ENCODE measurements at places on chromosomes 5 and 9. TPM values are rescaled to one million over a fixed set of nuclear protein-coding genes. Genes with fewer than 3 reads are reported as not detected.

GRCh38 chr5:5141625-5142525 lies 1.7 kb downstream of the ADAMTS16 start:
- DNase-seq = peak; percentile 79

- no peak for DNase-seq
Observed at GRCh38 chr5:145450286-145450885, 384.8 kb downstream of the PRELID2 start.

DNA sequence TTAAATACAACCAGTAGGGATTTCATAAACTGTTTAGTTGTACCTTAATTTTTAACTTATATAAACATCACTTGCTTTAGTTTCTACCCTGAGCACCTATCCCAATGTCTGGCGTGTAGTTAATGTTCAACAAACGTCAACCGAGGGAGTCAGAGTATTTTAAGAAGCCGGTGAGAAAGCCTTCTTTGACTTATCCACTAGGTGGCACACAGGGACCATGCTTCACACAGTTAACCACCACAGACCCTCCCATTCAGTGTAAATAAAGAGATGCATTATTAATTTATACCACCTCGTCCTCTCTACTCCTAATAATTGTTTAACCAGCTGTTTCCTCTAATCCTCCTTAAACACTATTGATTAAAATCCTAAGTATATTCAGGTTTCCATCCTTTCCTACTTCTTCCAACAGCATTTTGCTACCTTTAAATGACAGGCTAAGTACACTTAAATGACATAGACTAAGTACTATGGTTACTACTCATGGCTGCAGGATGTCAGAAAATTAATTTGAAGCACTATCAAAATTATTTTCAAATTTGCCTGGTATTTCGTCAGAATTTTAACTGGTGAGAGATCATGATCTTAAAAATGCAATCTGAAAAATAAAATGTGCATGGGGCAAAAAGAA lies 2.3 kb downstream of the HAPLN1 start:
- DNase-seq = peak; percentile 58

DNA sequence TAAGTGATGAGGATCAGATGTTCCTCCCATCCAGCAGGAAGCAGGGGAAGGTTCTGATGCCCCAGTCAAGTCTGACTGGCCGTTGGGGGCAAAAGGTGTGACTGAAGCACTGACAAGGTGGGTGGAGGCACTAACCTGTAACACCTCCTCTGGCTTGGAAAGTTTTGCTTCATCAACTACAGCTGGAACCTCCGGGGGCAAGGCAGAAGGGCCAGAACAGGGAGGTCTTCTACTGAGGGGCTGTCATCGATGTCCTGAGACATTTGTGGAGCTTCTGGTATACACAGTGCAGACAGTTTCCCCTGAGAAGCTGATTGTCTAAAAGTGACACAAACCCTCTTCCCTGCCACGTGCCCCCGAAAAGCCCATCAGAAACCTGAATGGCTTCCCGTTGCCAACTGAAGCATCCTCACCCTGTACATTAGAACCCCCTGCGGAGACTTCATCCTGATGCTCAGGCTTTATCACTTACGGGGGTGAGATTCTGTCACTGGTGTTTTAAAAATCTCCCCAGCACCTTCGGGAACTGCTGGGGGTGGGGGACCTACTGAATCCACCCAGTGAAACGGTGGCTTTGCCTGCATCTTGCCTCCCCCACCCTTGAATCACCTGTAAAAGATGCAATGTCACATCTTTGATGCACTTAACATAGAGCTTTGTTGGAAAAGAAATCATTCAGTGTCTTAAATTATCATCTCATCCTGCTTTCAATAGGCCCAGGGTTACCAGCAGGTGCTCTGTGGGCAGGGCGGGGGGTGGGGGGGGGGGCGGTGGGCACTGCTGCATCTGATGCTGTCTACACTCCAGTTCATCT lies 24.6 kb downstream of the TRAF1 start:
- DNase-seq = no peak

DNA sequence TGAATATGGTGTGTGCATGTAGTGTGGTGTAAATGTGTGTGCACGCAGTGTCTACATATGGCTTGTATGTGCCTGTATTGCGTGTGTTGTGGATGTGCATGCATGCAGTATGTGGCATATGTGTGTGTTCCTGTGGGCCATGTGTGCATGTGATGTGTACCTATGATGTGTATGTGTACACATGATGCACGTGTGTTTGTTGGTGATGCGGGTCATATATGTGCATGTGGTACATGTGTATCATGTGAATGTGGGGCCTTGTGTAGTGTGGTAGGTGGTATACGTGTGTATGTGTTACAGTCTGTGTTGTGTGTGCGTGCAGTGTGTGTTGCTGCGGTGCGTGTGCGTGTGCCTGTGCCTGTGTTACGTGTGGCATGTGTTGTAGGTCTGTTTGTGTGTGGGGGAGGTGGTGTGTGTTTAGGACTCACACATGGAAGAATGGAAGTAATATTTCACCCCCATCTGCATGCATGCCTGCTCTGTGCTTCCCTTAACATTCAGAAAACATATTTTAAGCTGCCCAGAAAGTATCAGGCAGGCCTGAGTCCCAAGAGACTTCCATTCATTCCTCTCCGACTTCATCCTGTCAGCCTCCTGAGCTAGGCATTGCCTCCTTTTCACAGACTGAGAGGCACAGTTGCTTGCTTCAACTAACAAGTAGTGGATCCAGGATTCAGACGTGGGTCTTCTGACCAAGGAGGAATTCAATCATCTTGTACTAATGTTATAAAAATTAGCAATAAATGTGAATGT lies 55.4 kb upstream of the RUFY1 start:
- no peak for DNase-seq

DNA sequence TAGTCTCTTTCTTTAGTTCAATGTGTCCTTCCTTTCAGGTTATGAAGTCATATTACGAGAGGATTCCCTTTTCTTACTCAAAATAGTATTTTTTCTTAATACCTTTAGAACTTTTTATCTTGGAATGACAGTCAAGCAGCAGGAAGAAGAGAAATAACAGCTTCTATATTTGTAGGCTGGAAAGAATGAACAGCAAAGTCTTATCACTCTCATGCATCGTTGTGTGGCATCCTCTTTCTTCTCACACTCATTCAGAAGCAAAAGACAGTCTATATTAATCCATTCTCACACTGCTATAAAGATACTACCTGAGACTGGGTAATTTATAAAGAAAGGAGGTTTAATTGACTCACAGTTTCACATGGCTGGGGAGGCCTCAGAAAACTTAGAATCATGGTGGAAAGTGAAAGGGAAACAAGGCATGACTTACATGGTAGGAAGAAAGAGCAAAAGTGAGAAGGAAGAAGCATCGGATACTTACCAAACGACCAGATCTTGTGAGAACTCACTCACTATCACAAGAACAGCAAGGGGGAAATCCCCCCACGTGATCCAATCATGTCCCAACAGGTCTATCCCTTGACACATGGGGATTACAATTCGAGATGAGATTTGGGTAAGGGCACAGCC lies 1646.1 kb upstream of the CDH6 start:
- no peak for DNase-seq

DNA sequence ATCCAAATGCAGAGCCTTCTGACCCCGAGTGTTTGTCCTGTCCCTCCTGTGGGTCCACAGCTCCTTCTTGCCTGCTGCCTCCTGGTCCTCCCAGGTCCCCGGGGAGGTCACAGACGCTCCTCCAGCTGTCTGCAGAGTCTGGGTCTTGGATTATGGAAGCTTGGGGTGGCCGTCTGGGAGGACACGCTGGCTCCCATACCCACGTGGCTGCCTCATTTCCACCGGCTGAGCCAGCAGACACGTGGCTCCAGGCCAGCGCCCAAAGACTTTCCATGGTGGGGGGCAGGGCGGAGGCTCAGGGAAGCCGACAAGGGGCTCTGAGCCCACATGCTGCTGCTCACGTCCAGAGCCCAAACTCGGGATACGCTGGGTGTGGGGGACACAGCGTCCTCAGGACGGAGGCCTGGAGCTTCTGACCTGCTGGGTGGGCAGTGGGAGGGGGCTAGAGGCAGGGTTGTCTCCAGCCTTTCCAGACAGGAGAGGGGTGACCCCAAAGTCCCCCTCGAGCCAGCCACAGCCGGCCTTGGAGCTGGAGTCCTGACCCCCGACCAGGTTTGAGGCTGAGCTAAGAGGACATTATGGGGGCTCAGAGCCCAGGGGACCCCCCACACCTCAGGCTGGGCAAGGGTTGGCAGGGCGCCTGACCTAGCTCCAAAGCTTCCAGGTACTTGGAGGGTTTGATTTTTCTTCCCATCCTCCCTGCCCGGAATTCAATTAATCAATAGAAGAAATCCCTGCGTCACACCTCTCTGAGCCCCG lies 24.2 kb upstream of the RNU6ATAC start:
- peak; percentile 70 for DNase-seq

GRCh38 chr5:54329731-54330709 lies 19.6 kb upstream of the ARL15 start:
- no peak for DNase-seq

DNA sequence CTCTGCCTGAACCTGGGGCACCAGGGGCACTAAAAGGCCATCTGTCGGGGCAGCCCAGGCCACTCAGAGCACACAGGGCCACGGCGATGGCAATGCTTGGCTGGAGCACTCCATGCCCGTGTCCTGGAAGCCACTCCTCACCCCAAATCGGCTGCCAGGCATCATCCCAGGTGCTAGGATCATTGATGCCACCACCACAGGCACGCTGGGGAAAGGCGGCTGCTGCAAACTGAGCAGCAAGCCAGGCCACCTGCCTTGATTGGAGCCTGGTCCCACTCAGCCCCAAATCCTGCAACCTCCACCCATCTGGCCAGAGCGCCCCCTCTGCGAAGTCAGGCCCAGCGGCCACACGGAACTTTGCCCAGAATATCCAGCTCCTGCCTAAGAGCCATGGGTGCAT lies 67.8 kb downstream of the DEPDC1B start:
- DNase-seq = no peak

GRCh38 chr5:14872070-14872989 lies 752 bp upstream of the ANKH start:
- DNase-seq = peak; percentile 59

GRCh38 chr5:109496112-109496511 lies 86.3 kb upstream of the PJA2 start:
- DNase-seq = no peak

DNA sequence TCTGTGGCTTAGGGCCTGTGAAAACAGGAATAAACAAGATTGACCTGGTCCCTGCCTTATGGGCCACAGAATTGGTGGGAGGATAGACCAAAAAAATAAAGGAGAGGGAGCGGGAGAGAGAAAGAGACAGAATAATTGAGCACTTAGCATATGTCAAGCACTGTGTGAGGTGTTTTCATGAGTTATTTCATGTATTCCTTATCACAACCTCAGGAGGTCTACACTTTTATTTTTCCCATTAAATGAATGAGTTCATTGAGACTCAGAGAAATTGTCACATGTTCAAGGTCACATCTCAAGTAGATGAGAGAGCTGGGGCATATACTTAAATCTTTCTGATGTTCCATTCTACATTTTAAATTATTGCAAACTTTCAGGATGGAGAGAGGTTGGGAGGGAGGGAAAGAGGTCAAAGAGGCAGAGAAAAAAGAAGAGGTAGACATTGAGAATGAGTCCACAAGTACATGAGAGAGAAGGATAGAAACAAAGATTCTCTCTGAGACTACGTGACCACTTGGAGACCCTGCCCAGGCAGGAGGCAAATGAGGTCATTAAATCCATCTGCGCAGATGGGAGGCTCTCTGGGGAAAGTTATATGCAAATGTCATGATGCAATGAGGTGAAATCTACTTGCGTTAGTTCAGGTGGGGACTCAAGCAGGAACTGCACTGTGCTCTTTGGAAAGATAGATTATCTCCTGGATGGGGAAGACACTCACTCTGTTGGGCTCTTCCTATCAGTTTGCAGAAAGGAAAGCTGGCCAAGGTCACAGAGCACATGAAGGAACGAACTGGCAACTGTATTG lies 241.5 kb downstream of the PAPPA start:
- no peak for DNase-seq

GRCh38 chr9:90306158-90306557 lies 336.5 kb downstream of the DIRAS2 start:
- DNase-seq = no peak

IFNA16 gene
- not detected for polyA plus RNA-seq

PCDHAC1 gene
- not detected for polyA plus RNA-seq

GPR150 gene
- 0.12 TPM for polyA plus RNA-seq

PGGT1B gene
- 24.9 TPM for polyA plus RNA-seq

NUTM2F gene
- polyA plus RNA-seq = not detected
